Esophagus muscularis mucosa (tissue), 4 donors: ENCODE measurements at places on chromosomes 3 and 15. TPM values are rescaled to one million over a fixed set of nuclear protein-coding genes. Genes with fewer than 3 reads are reported as not detected.

The GOLGA6B gene
- total RNA-seq, result not detected

- H3K27ac ChIP-seq, result no peak overlapping the region
- no peaks in the 10 kb centered on the region for H3K4me1 ChIP-seq
- no peak for DNase-seq
- H3K4me3 ChIP-seq, result no peak overlapping the region
- H3K27me3 ChIP-seq, result no peaks in the 10 kb centered on the region
- no peaks in the 10 kb centered on the region for H3K36me3 ChIP-seq
These were observed 210.0 kb downstream of the NFKBIZ start for GRCh38 chr3:102059145-102059943.

DNA sequence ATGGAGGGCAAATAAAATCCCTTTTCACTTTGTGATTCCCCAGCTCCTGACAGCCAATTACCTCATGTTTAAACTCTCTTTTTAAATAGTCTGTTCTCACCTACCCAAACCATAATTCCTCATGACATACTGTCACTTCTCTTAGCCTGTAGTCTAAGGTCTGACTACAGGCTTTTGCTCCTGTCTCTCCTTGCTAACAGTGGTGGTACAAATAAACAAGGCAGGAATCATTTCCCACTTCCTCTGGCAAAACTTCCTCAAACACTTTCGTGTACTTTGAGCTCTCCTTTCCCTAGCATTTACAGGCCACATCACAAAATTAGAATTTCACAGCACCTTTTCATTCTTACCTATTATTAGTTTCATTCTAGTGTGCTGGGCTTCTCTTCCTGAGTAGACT is 51.8 kb downstream of the ATP8B4 start:
- H3K27me3 ChIP-seq, result no peaks in the 10 kb centered on the region
- no peaks in the 10 kb centered on the region for H3K4me1 ChIP-seq
- H3K27ac ChIP-seq, result no peak overlapping the region
- no peak for DNase-seq

GRCh38 chr3:13607821-13608597 is 59.1 kb downstream of the FBLN2 start:
- H3K36me3 ChIP-seq, result peaks cover 8% of the 10 kb centered on the region
- no peak overlapping the region for H3K27ac ChIP-seq
- no peak overlapping the region for H3K4me3 ChIP-seq
- no peak for DNase-seq
- no peaks in the 10 kb centered on the region for H3K27me3 ChIP-seq

- H3K4me1 ChIP-seq, result peaks cover 61% of the 10 kb centered on the region
- no peaks in the 10 kb centered on the region for H3K36me3 ChIP-seq
- H3K4me3 ChIP-seq, result peak overlapping the region; percentile 4
These were observed 123.4 kb upstream of the MEF2A start for GRCh38 chr15:99442252-99442897.

DNA sequence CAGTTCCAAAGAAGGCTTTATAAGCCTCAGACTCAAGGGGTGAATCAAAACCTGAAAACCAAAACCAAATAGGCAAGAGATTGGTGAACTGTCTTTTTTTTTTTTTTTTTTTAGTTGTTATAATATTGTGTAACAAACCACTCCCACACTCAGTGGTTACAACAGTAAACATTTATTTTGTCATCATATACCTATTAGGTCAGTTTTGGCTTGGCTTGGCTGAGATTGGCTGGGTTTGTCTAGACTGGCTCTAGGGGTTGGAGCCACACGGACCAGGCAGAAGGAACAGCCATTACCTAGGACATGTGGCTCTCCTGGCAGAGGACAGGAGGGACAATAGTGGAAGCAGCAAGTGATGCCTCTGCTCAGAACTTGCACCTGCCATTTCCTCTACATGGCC is 26.4 kb upstream of the RYR3 start:
- DNase-seq, result no peak
- no peak overlapping the region for H3K27ac ChIP-seq
- H3K36me3 ChIP-seq, result no peaks in the 10 kb centered on the region
- no peaks in the 10 kb centered on the region for H3K27me3 ChIP-seq

GRCh38 chr3:171876680-171877147 is 33.6 kb downstream of the TMEM212 start:
- no peaks in the 10 kb centered on the region for H3K36me3 ChIP-seq
- no peak for DNase-seq
- H3K27me3 ChIP-seq, result no peaks in the 10 kb centered on the region
- H3K4me3 ChIP-seq, result no peak overlapping the region

GRCh38 chr3:58299839-58300516 is 6.1 kb upstream of the RPP14 start:
- H3K36me3 ChIP-seq, result no peaks in the 10 kb centered on the region
- no peaks in the 10 kb centered on the region for H3K4me1 ChIP-seq
- H3K27me3 ChIP-seq, result peaks cover 13% of the 10 kb centered on the region
- no peak overlapping the region for H3K27ac ChIP-seq

DNA sequence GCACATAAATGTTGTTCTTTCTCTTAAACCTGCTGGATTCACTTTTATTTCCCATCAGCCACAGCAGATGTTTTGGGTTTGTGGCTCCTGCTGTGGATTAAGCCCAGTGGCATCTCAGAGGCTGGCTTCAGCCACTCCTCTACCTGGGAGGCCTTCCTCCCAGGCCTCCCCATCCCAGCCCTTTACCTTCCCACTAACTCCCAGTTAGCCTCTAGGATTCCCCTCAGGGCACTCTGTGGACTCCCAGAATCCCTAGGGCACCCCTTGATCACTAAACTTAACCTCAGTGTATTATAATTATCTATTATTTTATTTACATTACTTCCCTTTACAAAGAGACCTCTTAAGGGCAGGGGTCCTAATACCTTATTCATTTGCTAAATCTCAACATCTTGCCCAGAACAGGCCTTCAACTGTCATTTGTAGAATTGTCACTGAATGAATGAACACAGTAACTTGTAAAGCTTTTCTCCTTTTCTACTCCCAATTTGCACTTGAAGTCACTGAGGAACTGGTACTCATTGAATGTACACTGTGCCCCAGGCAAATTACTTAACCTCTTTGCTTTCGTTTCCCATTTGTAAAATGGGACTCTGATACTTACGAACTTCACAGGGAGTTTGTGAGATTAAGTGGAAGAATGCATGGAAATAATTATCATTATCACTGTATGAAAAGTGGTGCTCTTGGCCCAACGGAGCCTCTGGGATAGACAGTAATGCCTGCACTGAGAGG is 8.3 kb downstream of the CCDC13 start:
- DNase-seq, result no peak
- H3K27me3 ChIP-seq, result no peaks in the 10 kb centered on the region
- H3K4me3 ChIP-seq, result no peak overlapping the region
- no peaks in the 10 kb centered on the region for H3K36me3 ChIP-seq
- H3K4me1 ChIP-seq, result peaks cover 18% of the 10 kb centered on the region

GRCh38 chr15:101183226-101183930 is 68.5 kb downstream of the CHSY1 start:
- no peak overlapping the region for H3K27ac ChIP-seq
- H3K36me3 ChIP-seq, result no peaks in the 10 kb centered on the region
- no peak for DNase-seq
- H3K27me3 ChIP-seq, result no peaks in the 10 kb centered on the region

DNA sequence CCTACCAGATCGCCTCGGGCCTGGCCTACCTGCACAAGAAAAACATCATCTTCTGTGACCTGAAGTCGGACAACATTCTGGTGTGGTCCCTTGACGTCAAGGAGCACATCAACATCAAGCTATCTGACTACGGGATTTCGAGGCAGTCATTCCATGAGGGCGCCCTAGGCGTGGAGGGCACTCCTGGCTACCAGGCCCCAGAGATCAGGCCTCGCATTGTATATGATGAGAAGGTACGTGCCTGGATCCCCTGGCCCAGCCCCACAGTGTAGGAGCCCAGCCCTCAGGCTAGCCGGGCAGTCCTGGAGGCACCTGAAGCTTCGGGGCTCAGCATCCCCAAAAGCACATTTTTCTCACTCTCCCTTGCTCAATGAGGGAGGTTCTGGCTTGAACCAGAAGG is 135.8 kb downstream of the LRRK1 start:
- no peaks in the 10 kb centered on the region for H3K27me3 ChIP-seq
- DNase-seq, result peak; percentile 68
- H3K4me1 ChIP-seq, result no peaks in the 10 kb centered on the region
- no peak overlapping the region for H3K27ac ChIP-seq

DNA sequence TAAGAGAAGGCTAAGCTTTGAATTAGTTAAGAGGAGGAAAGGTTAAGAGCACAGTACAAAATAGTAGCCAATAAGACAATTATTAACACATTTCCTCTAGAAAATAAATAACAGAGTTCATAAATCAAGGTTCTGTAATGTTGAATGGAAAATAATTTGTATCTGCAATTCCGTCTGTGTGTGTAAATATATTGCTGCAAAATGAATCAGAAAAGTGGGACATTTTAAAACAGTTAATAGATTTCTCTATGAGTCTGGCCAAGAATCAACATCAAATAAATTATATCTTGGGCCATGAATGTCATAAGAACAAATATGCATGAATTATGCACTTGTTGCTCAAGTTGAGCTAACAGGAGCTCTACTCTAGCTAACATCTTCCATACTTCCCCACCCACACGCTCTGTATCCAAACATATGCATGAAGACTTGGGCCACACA is 14.2 kb upstream of the SUCNR1 start:
- no peak overlapping the region for H3K4me3 ChIP-seq
- H3K36me3 ChIP-seq, result no peaks in the 10 kb centered on the region
- DNase-seq, result no peak
- H3K27me3 ChIP-seq, result no peaks in the 10 kb centered on the region
- H3K27ac ChIP-seq, result no peak overlapping the region

DNA sequence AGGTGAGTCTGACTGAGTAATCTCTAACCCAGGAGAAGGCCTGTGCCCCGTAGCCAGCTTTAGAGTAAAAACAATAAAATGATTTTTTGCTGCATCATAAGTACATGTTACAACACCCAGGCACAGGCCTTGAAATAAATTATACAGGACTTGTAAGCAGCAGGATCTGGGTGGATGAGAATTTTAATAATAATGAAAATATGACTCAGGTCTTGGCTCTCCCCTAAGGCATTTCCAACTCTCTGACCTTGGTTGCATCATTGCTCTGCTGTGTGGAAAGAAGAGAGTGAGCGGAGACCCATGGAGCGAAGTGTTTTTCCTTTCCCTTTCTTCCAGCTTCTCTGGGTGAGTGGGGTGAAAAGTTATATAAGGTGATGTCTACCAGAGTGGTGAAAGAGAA is 44.6 kb downstream of the EOMES start:
- H3K36me3 ChIP-seq, result no peaks in the 10 kb centered on the region
- H3K4me3 ChIP-seq, result no peak overlapping the region
- H3K27me3 ChIP-seq, result no peaks in the 10 kb centered on the region
- no peak for DNase-seq

DNA sequence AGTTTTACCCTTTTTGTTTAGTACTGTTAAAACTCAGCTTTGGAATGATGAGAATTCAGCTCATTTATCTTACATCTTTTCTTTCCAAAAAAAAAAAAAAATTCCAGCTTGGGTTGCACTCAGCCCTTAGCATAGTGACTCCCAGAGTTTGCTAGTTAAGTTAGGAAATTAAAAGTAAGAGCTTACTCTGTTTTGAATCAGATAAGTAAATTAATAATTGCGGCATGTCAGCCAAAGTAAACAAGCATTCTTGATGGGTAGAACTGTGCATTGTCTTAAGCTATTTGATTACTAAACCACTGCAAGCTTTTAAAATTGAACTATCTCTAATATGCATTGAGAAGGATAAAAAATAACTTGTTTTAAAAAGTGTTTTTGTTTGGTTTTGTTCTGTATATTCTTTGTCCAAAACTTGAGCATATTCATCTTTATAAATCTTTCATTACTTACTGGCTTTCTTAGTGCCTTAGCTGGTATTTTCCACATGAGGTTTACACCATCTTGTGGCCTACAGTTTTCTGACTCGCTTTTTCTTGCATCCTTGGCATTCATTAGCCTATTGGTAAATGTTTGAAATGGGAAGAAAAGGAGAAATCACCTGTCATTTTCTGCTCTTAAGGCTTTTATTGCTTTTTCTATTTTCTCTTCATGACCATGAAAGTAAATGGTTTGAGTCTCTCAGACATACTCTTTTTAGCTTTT is 107.6 kb downstream of the FILIP1L start:
- no peaks in the 10 kb centered on the region for H3K36me3 ChIP-seq
- no peak overlapping the region for H3K4me3 ChIP-seq
- H3K27ac ChIP-seq, result peak overlapping the region; percentile 56

GRCh38 chr3:10775259-10775658 is 40.8 kb upstream of the SLC6A11 start:
- no peak overlapping the region for H3K4me3 ChIP-seq
- H3K36me3 ChIP-seq, result no peaks in the 10 kb centered on the region
- DNase-seq, result peak; percentile 64

The TGM4 gene
- not detected for total RNA-seq

The CAMK2N2 gene
- total RNA-seq, result not detected

The GXYLT2 gene
- total RNA-seq, result 8.6 TPM

GRCh38 chr3:66386011-66386924 is 114.6 kb downstream of the LRIG1 start:
- no peak overlapping the region for H3K4me3 ChIP-seq
- no peak for DNase-seq
- H3K36me3 ChIP-seq, result peaks cover 61% of the 10 kb centered on the region

DNA sequence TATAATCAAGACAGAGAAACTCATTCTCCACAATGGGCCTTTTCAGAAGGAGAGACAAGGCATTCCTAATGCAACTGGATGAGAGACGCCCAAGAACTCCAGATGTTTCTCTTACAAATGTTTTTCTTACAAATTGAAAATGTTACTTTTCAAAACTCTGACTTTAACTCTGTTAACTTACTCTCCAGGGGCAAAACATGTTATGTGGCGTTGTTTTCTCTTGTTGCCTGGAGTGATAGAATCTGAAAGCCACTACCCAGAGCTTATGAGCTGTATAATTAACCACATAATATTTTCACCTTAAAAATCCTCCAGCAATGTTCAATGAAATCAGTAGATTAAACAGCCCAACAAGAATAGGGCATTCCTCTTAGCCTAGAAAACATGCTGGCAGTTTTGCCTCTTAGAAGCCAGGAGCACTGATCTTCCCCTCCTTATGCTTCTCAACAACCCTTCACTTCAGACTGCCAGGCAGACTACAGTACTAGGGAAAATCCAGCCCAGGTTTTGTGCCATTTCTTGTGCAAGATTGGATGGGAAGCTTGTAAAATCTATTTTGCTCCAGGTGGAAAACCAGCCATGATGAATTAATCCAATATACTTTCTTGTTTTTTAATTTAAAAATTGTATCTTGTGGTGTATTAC is 186.7 kb upstream of the GADL1 start:
- no peaks in the 10 kb centered on the region for H3K36me3 ChIP-seq
- no peaks in the 10 kb centered on the region for H3K4me1 ChIP-seq
- H3K27ac ChIP-seq, result no peak overlapping the region

DNA sequence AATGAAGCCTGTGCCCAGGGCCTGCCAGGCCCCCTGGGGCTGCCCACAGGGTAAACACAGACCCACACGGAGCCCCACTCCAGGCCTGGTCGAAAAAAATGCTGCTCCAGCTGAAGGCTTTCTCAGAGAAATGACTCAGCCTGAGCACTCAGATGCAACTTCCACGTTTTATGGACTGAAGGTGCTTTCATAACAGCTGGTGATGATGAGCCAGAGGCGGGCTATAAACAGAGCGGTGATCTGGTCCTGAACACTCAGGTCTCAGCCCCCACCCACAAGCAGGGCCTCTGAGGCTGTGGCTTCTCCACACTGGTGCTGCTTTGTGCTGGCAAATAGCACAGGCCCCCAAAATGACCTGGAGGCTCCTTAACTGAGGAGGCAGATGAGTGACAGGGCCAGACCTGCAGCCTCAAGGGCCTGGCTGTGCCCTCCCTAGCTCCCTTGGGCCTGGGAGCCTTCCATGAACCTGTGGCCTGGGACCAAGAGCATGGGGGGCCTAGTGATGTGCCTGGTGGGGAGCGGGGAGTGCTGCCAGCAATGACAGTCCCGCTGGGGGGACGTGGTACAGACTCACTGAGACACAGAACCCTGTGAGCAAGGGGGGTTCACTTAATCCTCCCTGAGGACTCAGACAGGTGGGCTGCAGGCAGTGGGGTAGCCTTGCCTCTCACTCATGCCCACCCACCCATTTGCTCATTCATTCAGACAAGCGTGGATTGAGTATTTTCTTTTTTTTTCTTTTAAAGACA is 23.0 kb upstream of the FURIN start:
- H3K27ac ChIP-seq, result no peak overlapping the region
- no peak for DNase-seq
- no peak overlapping the region for H3K4me3 ChIP-seq
